HS-27A (cell line): ENCODE measurements at places on chromosomes 1 and 21.

GRCh38 chr1:205003358-205004131 lies 39.5 kb upstream of the CNTN2 start:
- DNase-seq, result no peak

GRCh38 chr1:152533327-152533938 lies 19.2 kb downstream of the CRCT1 start:
- DNase-seq, result no peak

- DNase-seq, result no peak
These were observed 100.9 kb downstream of the PLPPR5 start for GRCh38 chr1:98903726-98904125.

DNA sequence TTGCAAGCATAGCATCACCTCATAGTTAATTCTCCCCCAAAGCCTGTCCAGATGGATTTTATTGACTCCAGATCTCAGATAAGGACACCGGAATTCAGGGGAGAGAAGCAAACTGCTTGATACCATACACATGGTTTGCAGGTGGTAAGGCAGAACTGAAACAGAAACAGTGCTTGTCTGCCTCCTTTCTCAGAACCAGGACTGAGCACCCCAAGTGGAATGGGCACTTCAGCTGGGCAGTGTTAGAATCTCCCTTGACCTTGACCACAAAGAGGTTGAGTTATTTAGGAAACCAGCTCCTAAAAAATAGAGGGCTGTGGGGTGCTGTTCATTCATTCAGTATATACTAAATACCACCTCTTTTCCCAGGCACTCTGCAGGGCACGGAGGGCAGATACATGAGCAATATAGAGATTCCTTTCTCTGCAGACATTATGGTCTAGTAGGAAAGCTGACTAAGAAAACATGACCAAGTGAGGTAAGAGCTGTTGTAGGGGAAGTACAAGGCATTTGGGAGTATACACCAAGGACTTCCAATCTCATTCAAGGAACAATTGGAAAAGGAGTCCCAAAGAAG lies 185.2 kb downstream of the C1orf94 start:
- DNase-seq, result no peak

GRCh38 chr21:44582055-44582454 lies 1.7 kb upstream of the KRTAP10-5 start:
- no peak for DNase-seq

DNA sequence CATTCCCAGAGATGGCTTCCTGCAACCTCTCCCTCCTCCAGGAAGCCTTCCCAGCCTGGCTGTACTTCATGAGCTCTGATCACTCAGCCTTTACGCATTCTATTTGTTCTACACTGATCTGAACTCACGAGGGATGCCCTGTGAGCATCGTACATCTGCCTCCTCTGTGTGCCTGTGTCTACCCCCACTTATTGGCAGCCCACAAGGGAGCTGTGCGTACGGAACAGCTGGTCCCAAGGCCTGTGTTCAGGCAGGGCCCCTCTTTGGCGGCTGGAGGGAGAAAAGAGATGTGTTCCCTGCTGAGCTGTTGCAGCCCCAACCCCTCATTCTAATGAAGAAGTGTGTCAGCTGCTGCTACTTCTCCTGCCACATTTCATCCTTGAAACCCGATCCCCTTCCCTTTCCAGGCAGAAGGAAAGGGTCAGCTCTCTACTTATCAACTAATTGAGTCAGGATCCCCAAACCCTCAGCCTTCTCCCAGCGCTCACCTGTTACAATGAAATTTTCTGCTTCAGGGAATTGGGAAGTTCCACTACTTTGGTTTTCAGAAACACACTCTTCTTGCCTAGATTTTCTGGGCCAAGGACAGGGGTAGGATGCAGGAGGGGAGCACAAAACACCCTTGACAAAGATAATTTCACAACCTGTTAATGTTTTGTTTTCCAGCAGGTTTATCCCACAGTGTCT lies 3.2 kb downstream of the INKA2 start:
- DNase-seq, result no peak

GRCh38 chr1:151156515-151156819 lies at the start of gene TNFAIP8L2:
TNFAIP8L2 (plus strand) TSS chr1:151156649; CDS start chr1:151158698, 2,049 bp downstream.
- no peak for DNase-seq

- no peak for DNase-seq
These were observed 412.4 kb downstream of the DISC1 start for GRCh38 chr1:232038706-232039677.

GRCh38 chr1:155976913-155977689 lies 1.2 kb downstream of the ARHGEF2 start:
- DNase-seq, result no peak
